ENCODE measurements at places on chromosomes 1 and 21. TPM values are rescaled to one million over a fixed set of nuclear protein-coding genes. Genes with fewer than 3 reads are reported as not detected.

DNA sequence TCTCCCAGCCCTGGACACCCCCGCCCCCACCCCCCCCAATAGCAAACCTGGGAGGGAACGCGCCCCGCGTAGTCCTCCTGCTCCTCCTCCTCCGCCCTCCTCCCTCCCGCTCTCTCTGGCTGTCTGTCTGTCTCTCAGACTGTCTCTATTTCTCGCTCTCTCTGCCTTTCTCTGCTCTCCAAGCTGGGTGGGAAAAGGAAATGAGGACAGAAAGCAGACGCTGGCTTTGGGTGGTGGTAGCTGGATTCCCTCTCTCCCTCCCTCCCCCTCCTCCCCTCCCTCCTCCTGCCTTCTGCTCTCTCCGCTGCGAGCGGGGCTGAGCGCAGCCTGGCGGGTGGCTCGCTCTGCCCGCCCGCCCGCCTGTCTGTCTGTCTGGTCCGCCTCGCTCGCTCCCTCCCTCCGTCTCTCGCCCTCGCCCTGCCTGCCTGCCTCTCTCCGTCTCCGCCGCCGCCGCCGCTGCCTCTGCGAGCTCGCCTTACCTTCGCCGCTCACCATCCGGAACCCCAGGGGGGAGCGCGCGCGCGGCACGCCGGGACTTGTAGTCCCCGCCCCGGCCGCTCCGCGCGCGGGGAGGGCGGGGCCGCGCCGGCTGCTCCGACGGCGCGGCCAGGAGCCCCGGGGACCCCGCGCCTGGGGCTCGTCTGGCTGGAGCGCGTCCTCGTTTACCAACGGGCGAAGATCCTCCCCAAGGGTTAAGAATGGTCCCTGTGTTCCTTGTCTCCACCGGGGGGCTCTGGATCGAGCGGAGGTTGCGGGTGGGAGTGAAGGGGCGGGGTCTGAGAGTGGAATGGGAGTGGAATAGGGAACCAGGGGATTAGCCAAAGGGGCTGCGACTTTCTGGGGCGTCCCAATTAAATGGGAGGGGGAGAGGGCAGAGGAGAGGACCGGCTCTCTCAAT is at the start of gene AHDC1:
TSS of gene AHDC1 (minus strand) at position 464 of the 898 bp plus-strand sequence. CDS start 52,029 bp downstream, outside the sequence.
- peak; percentile 95 for DNase-seq

DNA sequence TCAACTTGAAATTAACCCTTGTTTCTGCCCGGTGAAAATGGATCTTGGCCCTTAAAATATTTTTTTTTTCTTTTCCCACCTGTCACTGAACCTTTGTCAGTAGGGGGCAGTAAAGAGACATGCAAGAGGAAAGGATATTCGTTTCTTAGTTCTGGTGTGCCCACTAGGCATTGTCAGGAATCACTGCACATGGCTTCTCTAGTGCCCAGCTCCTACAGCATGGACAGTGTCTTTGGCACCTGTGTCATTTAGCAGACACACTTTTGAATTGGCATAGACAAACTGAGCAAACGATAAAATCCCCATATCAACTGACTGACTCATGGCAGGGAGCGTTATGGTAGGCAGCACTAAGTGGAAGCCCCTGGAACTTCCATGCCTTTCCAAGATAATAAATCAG is 1048.1 kb downstream of the BRINP3 start:
- no peak for DNase-seq

DNA sequence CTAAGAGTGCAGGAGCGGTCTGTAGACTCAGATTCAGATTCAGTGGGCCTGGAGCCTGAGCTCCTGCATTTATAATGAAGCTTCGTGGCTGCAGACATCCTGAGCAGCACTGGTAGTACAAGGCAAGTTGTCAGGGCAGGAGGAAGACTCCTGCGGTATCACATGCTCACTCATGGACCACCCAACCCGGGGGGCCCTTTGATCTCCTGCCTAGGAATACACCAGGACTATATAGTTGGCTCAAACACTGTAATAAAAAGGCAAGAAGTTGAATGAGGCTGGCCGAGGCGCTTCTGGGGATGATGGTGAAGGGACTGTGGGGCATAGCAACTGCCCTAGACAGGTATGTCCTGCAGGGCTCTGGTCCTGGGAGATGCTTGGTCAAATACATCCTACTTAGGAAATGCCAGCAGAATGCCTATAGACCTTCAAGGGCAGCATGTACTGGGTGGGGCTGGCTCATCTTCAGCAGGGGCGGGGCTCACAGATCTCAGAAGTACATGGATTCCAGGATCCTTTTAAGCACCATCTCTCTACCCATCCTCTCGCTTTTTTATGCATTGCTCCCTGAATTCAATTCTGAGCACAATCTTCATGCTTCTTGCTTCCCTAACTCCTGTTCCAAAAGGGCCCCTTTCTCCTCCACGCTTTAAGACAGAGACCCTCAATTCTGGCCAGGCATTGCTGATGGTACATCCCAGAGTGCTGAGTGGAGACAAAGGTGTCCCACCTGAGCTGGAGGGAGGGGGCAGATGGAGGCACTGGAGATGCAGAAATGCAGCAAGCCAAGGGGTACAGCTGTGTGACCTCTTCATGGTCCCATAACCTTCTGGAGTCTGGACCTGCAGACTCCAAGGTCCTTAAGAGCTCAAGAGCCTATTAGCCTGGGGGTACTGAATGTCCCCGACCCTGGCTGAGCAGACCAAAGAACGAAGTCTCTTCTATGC is 2.1 kb upstream of the RAP1GAP start:
- peak; percentile 13 for DNase-seq

- no peak for DNase-seq
These were observed 144.1 kb downstream of the OMA1 start for GRCh38 chr1:58402444-58402843.

DNA sequence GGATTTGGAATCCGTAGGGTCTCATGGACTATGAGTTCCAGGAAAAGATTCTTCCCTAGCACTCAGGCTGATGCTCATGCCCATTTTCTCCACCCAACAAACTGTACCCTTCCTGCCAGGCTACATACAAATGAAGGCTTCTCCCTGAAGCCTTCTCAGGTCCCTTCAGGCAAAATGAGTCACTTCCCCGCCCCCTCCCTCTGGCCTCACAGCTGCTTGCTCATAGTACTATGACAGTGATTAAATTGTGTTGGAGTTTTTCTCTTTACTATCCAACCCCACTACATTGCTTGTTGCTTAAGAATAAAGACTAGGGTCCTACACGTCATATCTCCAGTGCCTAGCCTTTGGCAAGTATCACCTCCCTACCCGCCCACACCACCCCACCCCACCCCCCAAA is 207.6 kb upstream of the NFIA start:
- DNase-seq: no peak

DNA sequence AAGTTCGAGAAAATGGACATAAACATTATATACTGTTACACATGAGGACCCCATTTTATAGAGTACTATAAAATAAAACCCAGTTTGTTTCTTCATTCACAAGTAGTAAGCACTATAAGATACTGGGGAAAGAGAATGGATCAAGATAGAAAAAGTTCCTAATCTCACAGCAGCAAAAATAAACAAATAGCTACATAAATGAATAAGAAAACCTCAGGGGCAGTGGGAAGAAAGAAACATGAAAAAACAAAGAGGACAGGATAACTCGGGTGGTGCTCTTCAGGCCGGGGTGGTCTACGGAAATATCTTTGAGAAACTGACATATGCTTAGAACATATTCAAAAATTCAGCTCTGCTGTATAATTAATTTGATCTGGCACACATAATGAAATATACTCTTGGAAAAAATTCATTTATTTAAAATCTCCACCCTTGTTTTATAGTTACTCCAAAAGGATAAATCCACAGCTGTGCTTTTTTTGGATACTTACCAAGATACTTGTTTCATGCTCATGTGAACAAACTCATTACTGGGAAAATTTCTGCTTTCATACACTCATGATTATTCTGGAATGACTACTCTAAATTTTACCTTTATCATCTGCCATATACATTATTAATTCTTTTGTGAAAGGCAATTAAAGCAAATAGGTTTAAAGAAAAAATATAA is 20.0 kb downstream of the CEP170 start:
- no peak for DNase-seq

- DNase-seq: no peak
These were observed 7.4 kb downstream of the ZNF496 start for GRCh38 chr1:247324204-247324787.

DNA sequence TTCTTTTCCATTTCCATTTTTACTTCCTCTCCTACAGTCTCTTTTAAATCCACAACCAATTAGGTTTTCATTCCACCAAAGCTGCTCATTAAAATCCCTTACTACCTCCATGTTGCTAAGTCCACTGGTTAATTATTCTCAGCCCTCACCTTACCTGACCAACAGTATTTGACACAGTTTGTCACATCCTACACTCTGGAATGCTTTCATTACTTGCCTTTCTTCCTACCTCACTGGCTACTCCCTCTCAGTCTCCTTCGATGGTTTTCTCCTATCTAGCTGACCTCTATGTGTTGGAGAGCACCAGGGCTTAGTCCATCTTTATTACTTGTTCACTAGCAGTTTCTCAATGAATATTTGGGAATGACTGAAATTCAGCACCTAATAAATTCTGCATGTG is 78.6 kb downstream of the NME7 start:
- DNase-seq: no peak

GRCh38 chr1:50476800-50477199 is 53.6 kb upstream of the DMRTA2 start:
- no peak for DNase-seq

- DNase-seq: no peak
These were observed 40.7 kb downstream of the TOMM20 start for GRCh38 chr1:235087906-235088305.

DNA sequence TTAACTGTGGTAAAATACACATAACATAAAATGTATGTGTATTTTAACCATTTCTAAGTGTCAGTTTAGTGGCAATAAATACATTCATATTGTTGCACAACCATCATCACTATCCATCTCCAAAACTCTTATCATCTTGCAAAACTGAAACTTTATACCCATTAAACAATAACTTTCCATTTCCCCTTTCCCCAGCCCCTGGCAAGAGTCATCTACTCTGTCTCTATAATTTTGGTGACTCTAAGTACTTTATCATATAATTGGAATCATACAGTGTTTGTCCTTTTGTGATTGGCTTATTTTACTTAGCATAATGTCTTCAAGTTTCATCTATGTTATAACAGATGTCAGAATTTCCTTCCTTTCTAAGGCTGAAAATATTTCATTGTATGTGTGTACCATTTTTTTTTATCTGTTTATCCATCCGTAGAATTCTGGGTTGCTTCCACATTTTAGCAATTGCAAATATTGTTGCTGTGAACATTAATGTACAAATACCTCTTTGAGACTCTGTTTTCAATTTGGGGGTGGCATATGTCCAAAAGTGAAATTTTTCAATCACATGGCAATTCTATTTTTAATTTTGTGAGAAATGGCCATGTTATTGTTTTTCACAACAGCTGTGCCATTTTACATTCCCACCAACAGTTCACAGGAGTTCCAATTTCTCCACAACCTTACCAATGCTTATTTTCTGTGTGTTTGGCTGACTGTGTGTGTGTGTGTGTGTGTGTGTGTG is 153.9 kb upstream of the GORAB start:
- no peak for DNase-seq

Gene CNIH3
- total RNA-seq: 9.8 TPM

Gene ERVH48-1
- total RNA-seq: 0.25 TPM

Data from testis (tissue), 5 donors.